Fibroblast of lung (primary cell): ENCODE measurements at places on chromosomes 6 and 20. TPM values are rescaled to one million over a fixed set of nuclear protein-coding genes. Genes with fewer than 3 reads are reported as not detected.

Gene PNPLA1
- not detected in 2 replicates for total RNA-seq

Gene RIPPLY2
- total RNA-seq = 0.51 TPM in 1 of 2 replicates, not detected in the other

Gene TSPO2
- total RNA-seq = not detected in 2 replicates

Gene VSTM2L
- 1.5 and 1.7 TPM in 2 replicates for total RNA-seq

Gene EDN3
- total RNA-seq = not detected in 2 replicates

Gene TXLNB
- 1.2 and 1.5 TPM in 2 replicates for total RNA-seq

Gene TMEM14A
- total RNA-seq = 27.5 and 38.3 TPM in 2 replicates

Gene FERMT1
- total RNA-seq = 3.3 and 6.8 TPM in 2 replicates

Gene OLIG3
- total RNA-seq = not detected in 2 replicates

Gene VIP
- total RNA-seq = not detected in 2 replicates

Gene ZBTB9
- total RNA-seq = 4.1 and 4.9 TPM in 2 replicates

Gene SSTR4
- not detected in 2 replicates for total RNA-seq

Gene MTRF1L
- 13.4 and 15.7 TPM in 2 replicates for total RNA-seq

Gene PRELID3B
- total RNA-seq = 89.9 and 127 TPM in 2 replicates

Gene SRMS
- total RNA-seq = not detected in 2 replicates

Gene ECT2L
- under 0.01 and 0.17 TPM in 2 replicates for total RNA-seq
